Stimulated activated CD8-positive, alpha-beta memory T cell treated with anti-CD3 and anti-CD28 coated beads, Interleukin-2, amount 100 ng/mL, for 1 hour (primary cell): ENCODE measurements at places on chromosomes 2 and 18.

DNA sequence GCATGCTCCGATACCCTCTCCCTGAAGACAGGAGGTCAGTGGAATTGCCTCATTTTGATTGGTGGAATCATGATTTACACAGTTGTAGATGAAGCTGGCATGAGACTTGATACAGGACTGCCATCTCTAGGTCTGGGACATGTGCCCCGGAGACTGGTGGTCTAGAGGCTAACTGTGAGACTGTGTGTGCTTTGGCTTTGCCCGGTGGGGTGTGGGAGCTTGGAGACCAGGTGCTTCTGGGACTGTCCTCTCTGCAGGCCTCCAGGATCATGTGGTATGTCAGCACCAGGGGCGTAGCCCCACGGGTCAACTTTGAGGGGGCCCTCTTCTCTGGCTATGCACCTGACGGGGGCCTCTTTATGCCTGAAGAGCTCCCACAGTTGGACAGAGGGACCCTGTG lies 2.7 kb downstream of the THNSL2 start:
- DNase-seq, result no peak

DNA sequence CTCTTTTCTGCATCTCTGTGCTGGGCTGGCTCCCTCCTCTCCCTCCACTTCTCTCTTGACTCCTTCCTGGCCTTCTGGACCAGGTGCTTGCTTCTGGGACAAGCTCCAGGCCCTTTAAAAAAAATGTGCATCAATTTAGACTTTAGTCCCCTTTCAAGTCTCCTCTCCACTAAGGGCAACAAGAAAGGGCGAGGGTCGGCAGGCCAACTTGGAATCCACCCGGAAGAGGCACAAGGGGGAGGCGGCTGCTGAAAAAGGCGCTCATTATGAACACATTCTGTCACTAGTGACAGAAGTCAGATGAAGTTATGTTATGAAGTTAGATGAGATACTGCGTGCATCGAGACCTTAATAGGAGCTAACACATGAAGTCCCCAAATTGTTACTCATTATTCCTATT lies 13.6 kb upstream of the RHOB start:
- DNase-seq, result no peak

DNA sequence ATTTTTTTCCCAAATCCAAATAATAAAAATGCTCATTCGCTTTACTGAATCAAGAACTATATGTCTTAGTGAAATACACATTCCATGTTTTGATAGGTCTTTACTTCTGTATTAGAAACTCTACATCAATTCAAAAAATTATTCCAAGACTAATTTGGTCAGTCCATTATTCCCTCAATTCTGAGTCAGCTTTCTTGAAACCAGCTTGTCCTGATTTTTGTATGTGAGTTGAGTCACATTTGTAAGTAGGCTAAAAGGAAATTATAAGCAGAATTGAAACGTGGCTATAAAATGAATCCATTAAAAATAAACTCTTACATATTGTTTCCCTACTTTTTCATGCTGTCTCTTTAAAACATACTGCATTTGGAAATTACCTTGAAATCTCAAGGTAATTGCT lies 113.0 kb downstream of the DNER start:
- DNase-seq, result no peak

DNA sequence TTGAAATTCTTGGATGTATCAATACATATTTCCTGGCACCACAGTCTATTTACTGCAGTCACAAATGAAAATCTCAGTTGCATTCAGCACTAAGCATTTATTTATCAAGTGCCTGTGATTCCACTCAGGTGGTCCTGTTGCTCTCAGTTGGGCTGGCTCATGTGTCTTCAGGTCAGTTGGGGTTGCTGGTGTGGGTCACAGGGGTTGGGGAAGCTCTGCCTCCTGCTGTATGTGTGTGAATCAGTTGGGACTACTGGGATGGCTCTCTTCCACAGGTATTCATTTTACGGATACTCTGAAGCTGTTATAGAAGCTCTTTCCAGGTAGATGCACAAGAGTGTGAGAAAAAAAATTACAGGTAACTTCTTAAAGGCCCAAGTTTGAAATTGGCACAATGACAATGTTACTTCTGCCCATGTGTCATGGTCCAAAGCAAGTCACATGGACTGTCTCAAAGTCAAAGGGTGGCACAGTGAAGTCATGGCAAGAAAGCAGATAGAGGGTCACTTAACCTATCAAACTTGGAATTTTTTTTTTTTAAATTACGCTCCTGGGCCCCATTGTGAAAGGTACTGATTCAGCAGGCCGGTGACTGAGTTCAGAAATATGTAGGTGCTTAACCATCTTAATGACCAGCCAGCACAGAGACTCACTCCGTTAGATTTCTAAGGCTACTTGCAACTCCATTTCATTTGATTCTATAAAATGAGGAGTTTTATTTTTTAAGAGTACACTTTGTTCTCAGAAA lies 249.2 kb upstream of the GCFC2 start:
- DNase-seq, result no peak

- DNase-seq, result no peak
Measured at GRCh38 chr2:209463226-209463625, 39.4 kb downstream of the MAP2 start.

GRCh38 chr2:57696016-57696415 lies 350.6 kb upstream of the VRK2 start:
- DNase-seq, result no peak

DNA sequence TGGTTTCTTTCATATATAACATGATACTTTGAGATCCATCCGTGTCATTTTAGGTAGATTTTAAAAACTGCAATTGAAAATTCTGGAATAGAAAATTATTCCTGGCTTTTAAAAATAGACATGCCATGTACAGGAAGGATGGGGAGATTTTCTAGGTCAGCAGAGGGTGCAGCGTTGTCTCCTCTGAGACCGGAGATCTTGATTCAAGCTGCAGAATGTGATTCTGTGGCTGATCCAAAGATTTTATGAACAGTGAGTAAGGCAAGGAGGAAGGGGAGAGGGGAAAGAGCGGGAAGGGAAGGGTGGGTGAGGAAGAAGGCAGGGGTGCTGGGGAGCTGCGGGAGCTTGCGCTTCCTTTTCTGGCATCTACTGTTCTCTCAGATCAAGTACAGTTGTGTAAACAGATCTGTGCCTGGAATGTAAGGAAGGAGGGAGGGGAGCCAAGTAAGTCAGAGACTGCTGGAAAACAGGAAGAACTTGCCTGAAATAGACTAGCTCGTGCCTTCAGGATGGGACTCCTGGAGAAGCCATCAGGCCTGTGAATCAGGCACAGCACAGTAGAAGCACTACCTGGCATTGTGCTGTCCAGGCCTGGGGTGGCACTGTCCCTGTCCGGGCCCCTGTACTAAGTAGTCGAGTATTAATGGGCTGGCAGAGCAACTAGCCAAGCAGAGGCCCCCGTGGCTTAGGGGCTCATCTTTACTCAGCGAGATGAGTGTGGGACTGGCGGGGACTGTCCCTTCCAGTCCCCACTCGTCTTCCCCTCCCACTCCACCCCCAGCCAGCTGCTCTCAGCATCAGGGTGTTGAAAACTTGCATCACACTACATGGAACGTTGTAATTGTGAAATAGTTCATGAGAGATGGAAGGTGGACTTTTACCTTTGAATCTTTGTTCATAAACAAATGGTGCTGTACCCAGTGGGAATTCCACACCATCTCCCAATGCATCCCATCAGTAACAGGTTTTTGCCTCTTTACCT lies 163.5 kb downstream of the UXS1 start:
- DNase-seq, result no peak

DNA sequence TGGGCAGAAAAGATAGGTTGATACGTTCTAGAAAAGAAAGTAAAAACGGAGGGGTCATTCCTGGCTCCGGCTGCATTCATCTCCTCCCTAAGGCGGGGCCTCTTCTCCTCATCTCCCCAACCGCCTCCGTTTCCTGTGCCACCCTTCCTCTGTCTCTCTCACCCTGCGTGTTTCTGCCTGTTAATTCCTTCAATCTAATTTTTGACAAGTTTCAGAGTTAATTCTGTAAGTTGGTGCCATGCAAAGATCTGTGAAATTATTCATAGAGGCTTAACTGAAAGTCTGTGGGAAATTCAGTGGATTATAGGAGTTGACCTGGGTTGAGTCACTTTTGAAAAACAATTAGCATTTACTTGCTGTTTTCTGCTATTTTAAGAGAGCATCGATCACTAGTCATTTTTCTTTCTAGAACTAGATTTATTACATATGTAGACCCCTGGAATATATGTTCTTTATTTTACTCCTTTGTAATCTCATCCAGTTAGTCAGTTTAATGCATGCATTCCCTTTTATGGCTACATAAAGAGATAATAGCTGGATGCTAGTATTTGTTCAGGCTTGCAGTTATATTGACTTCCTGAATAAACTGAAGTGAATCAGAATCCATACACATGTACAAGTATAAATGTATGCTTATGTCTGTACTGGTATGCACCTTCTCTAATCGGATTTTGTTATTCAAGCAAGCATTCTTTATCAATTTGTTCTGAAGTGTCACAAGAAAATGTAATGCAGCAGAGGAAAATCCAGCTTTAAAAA lies 91.1 kb downstream of the EML6 start:
- no peak for DNase-seq

- DNase-seq, result no peak
Measured at GRCh38 chr2:224847961-224848850, 132.0 kb upstream of the CCDC195 start.

- DNase-seq, result no peak
Measured at GRCh38 chr2:235812185-235812665, 318.4 kb downstream of the AGAP1 start.

- DNase-seq, result no peak
Measured at GRCh38 chr2:27854229-27854862, 35.8 kb downstream of the RBKS start.

GRCh38 chr2:23658466-23658942 lies 268.4 kb downstream of the ATAD2B start:
- DNase-seq, result no peak

DNA sequence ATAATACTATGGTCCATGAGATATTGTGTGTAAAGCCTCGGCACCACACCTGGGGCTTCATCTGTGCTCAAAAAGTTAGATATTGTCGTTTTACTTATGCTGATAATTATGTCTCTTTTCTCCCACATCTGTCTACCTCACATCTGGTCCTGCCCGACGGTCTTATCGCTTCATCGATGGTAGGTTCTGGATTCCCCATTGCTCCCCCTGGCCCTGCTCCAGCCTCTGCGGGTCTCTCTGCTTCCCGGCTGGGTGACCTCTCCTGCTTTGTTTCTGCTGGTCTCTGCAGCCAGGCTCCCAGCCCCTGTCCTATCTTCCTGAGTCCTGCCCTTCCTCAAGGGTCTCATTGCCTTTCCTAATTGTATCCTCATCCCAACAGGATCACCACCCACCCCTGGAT lies 294.2 kb downstream of the NDUFA10 start:
- DNase-seq, result no peak

DNA sequence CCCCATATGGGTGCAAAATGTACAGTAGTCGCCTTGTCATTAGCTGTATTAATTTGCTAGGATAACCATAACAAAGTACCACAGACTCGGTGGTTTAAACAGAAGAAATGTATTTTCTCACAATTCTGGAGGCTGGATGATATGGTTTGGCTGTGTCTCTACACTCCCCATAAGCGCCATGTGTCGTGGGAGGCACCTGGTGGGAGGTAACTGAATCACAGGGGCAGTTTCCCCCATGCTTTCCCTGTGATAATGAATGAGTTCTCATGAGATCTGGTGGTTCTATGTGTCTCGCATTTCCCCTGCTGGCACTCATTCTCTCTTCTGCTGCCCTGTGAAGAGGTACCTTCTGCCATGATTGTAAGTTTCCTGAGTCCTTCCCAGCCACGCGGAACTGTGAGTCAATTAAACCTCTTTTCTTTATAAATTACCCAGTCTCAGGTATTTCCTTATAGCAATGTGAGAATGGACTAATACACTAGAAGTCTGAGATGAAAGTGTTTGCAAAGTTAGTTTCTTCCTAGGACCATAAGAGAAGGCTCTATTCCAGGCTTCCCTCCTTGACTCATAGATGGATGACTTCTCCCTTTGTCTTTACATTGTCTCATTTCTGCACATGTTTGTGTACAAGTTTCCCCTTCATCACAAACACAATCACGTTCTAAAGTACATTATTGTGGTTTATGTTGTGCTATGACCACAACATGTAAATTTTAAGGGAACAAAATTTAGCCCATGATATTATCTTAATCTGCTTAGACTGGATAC lies 1442.6 kb downstream of the SUCLG1 start:
- no peak for DNase-seq

DNA sequence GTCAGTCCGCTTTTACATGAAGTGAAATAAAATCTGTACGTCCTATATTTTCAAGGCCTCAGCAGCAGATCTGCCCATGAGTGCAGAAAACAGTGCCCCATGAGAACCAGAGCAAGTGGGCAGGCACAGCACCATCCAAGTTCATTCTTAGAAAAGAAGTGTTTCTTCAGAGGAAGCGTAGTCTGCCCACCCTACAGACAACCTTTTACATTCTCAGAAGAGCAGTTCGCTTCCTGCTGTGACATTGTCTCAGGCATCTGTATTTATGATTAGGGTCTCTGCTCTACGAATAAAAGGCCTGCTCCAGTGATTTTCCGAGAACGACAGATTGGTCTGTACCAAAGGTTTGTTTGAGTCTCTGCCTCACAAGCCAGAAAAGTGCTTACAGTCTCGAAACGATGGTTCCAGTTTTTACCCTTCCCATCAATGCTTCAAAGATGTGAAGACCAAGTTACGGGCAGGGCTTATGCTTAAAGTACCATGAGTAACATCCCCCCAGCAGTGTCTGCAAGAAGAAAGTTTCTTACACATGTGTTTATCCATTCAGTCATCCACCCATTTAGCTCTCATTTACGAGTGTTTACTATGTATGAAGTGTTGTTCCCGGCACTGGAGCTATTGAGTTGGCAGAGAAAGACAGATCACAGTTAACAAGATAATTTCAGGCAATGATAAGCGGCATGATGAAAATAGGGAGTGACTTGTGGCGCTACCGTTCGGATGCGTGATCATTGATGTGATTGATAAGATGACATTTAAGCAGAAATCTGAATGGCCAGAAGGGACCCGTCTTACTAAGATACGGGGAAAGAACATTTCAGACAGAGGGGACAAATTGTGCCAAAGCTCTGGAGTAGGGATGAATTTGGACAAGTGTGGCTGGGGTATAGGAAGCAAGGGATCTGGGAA lies 31.4 kb upstream of the CTLA4 start:
- no peak for DNase-seq

DNA sequence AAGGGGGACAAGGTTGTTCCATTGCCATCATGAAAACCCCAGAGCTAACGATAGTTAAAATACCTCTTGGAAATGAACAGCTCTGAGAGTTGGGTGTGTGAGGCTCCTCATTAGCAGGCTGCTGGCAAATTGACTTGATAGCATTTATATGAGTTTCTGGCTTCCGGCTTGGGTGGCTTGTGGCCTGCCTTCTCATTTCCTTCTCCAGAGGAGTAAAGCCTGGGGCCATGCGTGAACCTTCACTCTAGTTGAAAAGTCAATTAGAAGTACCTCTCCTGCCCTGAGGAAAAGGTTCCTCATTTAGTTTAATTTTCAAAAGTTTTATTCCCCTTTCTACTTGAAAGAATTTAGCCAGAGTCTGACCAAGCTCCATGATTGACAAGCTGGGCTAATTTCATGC lies 67.1 kb downstream of the MGAT5 start:
- DNase-seq, result no peak

DNA sequence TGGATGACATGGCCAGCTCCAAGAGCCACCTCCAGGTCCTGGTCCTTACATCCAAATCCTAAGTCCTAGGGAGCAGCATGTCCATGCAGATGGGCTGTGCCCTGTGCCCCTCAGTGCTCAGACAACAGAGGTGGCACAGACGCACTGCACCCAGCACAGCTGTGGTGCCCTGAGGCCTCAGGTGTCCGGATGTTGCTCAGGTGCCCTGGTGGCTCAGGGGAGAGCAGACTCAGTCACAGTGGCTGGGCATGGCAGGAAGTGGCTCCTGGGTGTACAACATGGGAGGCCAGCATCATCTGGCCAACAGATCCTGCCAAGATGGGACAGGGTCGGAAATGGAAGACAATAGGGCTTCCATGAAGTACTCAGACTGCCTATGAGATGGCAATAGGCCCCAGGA lies 50.1 kb downstream of the TIMM21 start:
- DNase-seq, result no peak
